Fibroblast of skin of abdomen (primary cell): ENCODE measurements at places on chromosomes 12 and 14.

DNA sequence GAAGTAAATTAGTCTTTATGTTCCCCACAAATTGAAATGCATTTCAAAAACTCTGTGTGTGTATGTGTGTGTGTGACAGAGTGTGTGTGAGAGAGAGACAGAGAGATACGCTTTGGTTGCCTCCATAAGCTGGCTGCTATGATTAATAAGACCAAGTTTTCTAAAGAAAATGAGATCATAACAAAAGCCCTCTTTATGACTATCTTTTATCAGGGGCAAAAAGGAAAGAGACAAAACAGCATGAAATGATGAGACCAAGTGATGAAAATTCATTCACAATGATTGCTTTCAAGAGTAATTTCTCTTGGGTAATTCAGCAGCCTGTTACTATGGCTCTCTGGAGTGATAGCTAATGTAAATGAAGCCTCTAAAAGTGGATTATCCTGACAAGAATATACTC lies 277.6 kb upstream of the PLEKHG7 start:
- DNase-seq, result no peak

- no peak for DNase-seq
Observed at GRCh38 chr12:116637589-116638150, 78.5 kb downstream of the MAP1LC3B2 start.

DNA sequence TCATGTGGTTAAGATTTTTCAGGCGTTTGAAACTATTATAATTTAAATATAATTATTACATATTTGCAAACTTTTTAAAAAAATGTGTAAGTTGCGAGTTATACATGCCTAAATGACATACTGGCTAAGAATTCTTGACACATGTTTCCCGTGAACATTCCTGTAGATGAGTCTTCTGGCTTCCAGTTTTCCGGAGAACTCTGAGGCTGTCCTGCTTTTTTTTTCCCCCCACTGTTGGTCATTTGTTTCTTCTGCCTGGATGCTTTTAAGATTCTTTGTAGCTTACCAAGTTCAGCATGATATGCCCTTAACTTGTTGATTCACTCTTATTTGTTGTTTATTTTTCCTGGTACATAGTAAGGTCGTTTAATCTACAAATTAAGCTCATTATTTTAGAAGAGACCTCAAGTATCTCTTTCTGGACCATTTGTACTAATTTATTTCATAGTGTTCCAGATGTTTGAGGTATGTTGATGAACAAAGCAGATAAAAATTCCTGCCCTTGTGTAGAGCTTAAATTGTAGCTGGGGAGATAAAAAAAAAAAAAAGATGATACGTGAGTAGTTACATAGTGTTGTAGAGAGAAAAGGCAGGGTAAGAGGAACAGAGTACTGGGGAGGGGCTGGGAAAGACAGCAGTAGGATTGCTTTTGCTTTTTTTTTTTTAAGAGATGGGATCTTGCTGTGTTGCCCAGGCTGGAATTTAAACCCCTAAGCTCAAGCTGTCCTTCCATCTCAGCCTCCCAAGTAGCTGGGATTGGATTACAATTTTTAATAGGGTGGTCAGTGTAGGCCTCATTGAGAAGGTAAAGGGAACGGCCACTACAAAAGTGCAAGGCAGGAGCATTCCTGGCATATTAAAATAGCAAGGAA lies 32.8 kb downstream of the ARHGAP5 start:
- peak; percentile 90 for DNase-seq

DNA sequence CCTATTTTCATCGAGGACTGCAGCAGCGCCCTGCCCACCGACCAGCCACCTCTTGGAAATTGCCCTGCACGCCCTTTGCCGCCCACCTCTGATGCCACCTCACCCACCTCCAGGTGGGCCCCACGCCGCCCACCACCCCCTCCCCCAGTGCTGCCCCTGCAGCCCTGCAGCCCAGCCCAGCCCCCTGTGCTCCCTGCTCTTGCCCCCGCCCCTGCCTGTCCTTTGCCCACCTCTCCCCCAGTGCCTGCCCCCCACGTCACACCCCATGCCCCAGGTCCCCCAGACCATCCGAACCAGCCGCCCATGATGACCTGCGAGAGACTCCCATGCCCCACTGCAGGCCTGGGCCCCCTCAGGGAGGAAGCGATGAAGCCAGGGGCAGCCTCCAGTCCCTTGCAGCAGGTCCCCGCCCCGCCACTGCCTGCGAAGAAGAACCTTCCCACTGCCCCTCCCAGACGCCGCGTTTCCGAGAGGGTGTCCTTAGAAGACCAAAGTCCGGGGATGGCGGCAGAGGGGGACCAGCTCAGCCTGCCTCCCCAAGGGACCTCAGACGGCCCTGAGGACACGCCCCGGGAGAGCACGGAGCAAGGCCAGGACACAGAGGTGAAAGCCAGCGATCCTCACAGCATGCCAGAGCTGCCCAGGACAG lies 96.5 kb downstream of the LGMN start:
- DNase-seq, result no peak

DNA sequence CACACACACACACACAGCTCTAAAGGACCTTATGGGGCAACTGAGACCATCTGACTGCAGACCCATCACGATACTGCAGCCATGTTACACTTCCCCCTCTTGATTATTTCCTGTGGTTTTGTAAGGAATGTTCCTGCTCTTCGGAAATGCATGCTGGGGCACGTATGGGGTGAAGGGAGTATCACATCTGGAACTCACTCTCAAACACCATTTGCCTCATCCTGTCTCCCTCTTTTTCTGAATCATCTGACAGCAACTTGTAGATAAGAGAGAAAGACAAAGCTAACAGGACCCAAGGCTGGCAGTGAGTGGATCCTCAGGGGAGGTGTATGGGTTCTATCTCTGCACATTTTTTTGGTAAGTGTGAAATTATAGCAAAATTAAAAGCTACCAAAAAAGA lies 50.3 kb downstream of the RIMBP2 start:
- no peak for DNase-seq

DNA sequence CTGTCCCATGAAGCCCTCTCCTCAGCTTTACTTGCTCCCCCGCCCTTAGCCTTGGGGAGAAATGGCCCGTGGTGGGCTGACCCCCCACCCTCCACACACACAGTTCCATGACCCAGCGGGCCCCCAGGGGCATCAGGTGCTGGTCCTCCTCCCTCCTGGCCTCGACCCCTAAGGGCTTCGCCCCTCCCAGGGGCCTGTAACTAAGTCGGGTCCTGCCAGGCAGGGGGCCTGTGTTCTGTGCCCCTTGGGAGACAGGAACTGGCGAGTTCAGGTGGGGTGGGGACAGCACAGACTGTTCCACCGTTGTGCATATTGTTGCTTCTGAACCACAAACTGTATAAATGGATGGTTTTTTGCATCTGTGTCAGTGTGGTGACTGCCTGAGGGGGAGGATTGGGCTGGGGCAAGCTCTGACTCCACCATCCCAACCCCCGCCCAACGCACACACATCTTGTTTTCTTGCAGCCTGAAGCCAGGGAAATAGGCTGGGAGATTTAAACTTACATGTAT lies 8.8 kb downstream of the TAMALIN start:
- no peak for DNase-seq

- no peak for DNase-seq
Observed at GRCh38 chr12:57808351-57808750, 10.2 kb downstream of the AVIL start.

DNA sequence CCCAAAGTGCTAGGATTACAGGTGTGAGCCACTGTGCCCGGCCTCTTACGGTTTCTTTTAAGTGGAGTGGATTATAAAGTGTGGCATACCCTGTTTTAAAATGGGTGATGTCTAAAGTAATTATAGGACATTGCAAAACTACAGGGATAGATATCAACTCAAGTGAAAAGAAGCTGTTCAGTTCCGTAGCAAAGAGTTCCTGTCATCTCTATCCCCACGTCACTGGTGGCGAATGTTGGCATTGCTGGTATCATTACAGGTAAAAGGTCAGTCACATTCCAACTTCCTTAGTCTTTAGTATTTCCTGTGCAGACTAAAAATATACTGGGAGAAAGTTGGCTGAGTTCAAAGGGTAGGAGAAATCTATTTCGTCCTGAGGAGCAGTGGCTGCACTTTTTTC lies 95.6 kb upstream of the SLC38A2 start:
- DNase-seq, result no peak

DNA sequence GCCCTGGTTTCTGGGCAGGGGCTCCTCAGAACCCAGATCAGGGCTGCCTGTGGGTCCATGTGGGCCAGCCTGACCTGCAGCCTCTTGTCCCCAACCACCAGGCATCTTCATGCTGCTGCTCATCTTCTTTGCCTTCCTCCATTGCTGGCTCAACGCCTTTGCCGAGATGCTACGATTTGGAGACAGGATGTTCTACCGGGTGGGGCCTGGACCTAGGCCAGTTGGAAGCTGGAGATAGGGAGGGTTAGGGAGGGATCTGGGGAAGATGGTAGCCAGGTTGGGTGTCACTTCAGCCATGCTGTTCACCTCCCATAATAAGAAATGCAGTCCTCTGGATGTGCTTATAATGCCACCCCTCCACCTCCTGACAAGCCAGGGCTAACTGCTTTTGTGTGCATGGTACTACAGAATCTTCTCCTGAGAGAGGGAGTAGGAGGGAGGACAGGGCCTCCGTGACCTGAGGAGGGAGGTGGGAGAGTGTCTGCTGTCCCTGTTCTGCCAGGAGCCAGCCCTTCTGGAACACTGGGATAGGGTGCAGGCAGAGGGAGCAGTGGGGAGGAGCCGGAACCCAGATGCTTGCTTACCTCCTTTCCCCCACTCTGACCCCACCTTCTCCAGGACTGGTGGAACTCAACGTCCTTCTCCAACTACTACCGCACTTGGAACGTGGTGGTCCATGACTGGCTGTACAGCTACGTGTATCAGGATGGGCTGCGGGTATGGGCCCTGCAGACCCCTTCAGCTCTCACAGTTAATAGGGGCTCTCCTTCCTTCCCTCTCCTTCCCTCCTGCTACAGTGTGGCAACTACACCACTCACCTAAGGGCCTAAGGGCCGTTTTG lies 17.6 kb downstream of the SOAT2 start:
- DNase-seq, result no peak

DNA sequence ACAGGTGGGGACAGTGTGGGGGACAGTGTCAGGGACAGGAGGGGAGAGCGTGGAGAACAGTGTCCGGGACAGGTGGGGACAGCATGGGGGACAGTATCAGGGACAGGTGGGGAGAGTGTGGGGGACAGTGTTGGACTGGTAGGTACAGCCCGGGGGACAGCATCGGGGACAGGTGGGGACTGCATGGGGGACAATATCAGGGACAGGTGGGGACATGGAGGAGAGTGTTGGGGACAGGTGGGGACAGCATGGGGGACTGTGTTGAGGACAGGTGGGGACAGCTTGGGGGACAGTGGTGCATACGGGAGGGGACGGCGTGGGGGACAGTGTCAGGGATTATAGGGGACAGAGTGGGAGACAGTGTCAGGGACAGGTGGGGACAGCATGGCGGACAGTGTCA lies 212.3 kb downstream of the TMEM121 start:
- no peak for DNase-seq

GRCh38 chr12:78666584-78666983 lies 198.0 kb upstream of the SYT1 start:
- no peak for DNase-seq

DNA sequence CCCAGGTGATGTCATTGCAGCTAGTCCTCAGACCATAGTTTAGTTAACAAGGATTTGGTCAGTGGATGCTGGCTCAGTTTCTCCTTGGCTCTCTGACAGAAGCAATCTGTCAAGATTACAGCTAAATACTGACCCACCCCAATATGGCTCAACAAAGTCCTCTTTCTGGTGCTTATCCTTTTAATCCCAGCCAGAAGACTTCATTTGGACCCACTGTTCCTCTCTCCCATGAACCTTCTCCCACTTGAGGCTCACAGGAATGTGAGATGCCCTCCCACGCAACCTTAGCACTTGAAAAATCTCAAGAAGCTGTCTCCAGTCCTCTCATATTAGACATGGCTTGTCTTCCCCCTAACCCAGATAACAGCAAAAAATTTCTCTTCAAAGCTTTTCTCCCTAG lies 47.7 kb downstream of the C12orf50 start:
- peak; percentile 14 for DNase-seq

DNA sequence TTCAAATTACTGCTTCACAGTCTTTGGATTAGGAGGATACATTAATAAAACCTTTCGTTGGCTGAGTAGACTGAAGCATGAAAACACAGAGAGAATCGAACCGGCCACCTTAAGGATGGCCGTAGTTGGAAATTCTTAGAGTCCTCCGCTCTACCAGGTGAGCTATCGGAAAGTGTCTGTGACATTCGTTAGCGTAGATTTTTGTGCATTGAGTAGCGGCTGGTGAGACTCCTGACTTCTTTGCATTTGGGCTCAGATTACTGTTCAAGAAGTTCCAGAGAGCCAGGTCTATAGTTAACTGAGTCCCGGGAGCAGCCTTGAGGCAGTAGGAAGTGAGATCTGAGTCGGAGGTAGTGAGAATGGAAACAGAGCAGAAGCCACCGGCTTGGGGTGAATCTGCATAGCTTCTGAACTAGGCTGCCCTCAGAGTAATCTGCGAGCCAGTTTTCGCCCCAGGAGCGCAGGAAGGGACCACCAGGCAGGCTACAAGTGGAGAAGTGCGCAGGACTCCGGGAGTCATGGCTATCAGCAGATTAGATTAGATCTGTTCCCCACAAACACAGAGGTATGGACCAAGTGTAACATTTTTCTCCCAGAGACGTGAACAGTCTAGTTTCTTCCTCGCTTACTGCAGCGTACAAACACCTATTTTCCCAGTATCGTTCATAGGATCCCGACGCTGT lies 11.0 kb downstream of the OR6S1 start:
- DNase-seq, result peak; percentile 48

GRCh38 chr12:114884575-114884974 lies 200.6 kb upstream of the TBX3 start:
- DNase-seq, result no peak

GRCh38 chr12:48857278-48857994 lies 5.5 kb upstream of the DDX23 start:
- DNase-seq, result no peak

DNA sequence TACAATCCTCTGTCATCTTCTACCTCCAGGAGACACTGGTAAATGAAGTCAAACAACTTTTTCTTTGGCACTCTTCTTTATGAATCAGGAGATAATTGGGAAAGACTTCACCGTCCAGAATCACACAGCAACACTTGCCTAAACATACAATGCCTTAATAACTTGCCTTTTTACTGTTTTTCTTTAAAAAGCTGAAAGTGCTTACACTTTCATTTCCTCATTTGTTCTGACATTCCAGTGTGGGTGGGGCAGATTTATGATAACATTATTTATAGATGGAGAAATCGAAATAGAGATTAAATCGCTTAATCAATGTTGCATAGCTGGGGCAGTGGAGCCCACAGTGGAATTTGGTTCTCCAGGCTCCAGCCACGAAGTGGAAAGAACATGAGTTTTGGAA lies 2.8 kb upstream of the FRS2 start:
- no peak for DNase-seq

DNA sequence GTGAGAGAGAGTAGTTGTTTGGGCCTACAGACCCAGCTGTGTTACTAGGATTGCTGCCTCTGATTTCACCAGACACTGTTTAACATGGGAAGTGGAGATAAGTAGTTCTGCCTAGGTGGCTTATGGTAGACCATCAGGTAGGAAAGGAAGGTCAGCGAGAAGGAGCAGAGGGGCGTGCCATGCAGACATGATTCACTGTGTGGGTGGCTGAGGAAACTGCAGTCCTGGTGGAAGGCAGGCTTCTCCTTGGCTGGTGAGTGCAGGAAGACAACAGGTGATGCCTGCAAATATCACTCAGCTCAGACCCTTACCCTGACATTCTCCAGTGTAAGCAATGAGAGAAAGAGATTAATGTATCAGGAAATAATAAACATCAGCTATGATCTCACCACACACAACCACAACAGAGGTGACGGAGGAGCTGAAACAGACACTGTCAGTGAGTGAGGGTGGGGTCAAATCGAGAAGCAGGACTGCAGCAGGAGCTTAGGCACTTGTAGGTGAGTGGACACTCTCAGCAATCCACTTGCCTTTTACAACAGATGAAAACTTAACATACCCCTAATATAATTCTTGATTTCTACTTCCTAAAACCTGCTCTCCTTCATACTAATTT lies 2.1 kb upstream of the PRR4 start:
- DNase-seq, result no peak
